ENCODE measurements at places on chromosomes 3 and 15. TPM values are rescaled to one million over a fixed set of nuclear protein-coding genes. Genes with fewer than 3 reads are reported as not detected.

DNA sequence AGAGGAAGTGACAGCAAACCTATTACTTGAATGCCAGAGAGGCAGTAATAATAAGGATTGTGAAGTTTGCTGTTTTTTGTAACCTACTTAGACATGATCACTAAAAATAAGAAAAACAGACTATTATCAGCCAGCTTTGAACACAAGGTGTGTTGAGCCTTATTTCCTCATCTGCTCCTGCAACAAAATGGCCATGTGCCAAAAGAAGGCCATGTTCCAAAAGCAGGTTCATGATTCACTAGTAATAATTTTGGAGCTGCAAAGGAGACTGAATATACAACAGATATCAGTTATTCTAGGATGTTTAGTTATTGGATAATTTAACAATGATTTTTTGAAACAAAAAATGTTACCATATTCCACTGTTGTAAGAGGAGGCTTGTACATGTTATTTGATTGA, 578.7 kb downstream of the SQOR start:
- H3K4me1 ChIP-seq, result no peaks in the 10 kb centered on the region
- no peak for DNase-seq
- no peaks in the 10 kb centered on the region for H3K36me3 ChIP-seq

DNA sequence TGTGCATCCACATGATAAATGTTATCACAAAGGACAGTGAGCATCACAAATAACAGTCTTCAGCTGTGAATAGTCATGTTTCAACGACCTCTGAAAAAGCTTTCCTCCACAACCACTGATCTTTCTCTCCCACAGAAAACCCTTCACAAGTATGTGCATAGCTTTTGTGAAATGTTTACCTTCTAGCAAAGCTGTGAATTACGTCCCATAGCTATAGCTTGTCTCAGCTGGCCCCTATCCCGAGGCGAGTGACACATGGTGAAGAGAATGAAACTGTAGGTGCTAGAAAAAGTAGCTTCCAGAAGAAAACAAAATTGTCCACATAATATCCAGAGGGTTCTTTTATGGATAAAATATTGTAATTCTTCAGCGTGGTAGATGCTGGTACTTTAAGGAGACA, 182.0 kb downstream of the FGF12 start:
- H3K4me3 ChIP-seq, result no peak overlapping the region
- no peaks in the 10 kb centered on the region for H3K36me3 ChIP-seq
- H3K4me1 ChIP-seq, result no peaks in the 10 kb centered on the region
- no peak for DNase-seq

The PTH1R gene
- total RNA-seq, result not detected

DNA sequence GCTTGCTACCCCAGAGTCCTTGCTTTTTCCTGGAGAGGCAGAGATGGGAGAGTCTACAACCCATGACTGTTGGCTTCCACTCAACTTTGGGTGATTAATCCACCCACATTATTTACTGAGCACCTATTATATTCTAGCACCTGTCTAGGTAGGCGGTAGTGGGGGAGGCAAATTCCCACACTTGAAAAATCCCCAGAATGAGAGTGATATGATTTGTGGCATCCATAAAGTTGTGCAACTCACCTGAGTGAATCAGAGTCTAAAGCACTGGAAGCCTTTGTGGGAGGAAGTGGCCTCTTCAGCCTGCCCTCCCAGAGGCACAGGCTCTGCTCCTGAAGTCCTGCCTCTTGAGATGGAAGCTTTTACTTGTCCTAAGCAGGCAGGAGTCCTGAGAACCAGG, 40.4 kb upstream of the CTNNB1 start:
- H3K4me3 ChIP-seq, result no peak overlapping the region
- no peaks in the 10 kb centered on the region for H3K36me3 ChIP-seq
- H3K27ac ChIP-seq, result no peak overlapping the region
- no peak for DNase-seq
- peaks cover 9% of the 10 kb centered on the region for H3K4me1 ChIP-seq

GRCh38 chr15:82136120-82136519, 90.3 kb upstream of the MEX3B start:
- H3K27ac ChIP-seq, result no peak overlapping the region
- no peaks in the 10 kb centered on the region for H3K27me3 ChIP-seq
- peaks cover 7% of the 10 kb centered on the region for H3K4me1 ChIP-seq
- no peak for DNase-seq
- no peak overlapping the region for H3K4me3 ChIP-seq
- H3K36me3 ChIP-seq, result peaks cover 17% of the 10 kb centered on the region

DNA sequence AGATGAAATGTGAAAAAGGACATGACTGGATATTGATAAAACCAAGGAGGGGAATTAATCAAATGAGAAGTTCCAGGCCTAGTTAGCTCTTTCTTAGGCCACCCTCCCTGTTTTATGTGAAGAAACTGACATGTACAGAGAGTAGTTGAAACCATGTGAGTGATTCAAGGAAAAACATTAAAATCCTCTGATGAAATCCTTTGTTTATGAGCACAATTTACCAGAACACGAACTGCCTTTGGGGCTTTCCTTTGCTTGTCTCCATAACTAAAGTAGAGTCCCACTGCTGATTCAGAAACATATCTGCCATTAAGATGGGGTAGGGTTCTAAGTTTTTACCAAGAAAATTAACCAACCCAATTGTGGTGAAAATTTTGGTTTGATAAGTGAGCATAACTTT, 558.3 kb downstream of the NR2F2 start:
- H3K27me3 ChIP-seq, result no peaks in the 10 kb centered on the region
- H3K4me1 ChIP-seq, result peaks cover 14% of the 10 kb centered on the region
- no peak for DNase-seq
- H3K36me3 ChIP-seq, result no peaks in the 10 kb centered on the region

The AADACL2 gene
- not detected for total RNA-seq

- H3K27me3 ChIP-seq, result no peaks in the 10 kb centered on the region
- DNase-seq, result no peak
- no peak overlapping the region for H3K27ac ChIP-seq
- H3K36me3 ChIP-seq, result no peaks in the 10 kb centered on the region
Observed at GRCh38 chr3:166425900-166426611, 588.8 kb upstream of the BCHE start.

- H3K4me1 ChIP-seq, result no peaks in the 10 kb centered on the region
- no peak for DNase-seq
- H3K4me3 ChIP-seq, result no peak overlapping the region
- no peaks in the 10 kb centered on the region for H3K36me3 ChIP-seq
Observed at GRCh38 chr3:61927332-61927731, 366.0 kb downstream of the PTPRG start.

- H3K36me3 ChIP-seq, result no peaks in the 10 kb centered on the region
- H3K27ac ChIP-seq, result no peak overlapping the region
- no peaks in the 10 kb centered on the region for H3K4me1 ChIP-seq
- DNase-seq, result no peak
- no peak overlapping the region for H3K4me3 ChIP-seq
- H3K27me3 ChIP-seq, result peaks cover 12% of the 10 kb centered on the region
Observed at GRCh38 chr3:98646680-98647079, 53.3 kb upstream of the CPOX start.

The ERICH6 gene
- not detected for total RNA-seq

All from activated CD8-positive, alpha-beta memory T cell treated with anti-CD3 and anti-CD28 coated beads, Interleukin-2, amount 10 ng/mL, durations not matched to agents 7 days and 5 days (primary cell).